ENCODE measurements at places on chromosomes 11 and 22. TPM values are rescaled to one million over a fixed set of nuclear protein-coding genes. Genes with fewer than 3 reads are reported as not detected.

RFPL2 gene
- total RNA-seq = 1.0 TPM

TSG101 gene
- 64.5 TPM for total RNA-seq

- DNase-seq = no peak
Measured at GRCh38 chr11:132982772-132983640, 549.3 kb downstream of the OPCML start.

DNA sequence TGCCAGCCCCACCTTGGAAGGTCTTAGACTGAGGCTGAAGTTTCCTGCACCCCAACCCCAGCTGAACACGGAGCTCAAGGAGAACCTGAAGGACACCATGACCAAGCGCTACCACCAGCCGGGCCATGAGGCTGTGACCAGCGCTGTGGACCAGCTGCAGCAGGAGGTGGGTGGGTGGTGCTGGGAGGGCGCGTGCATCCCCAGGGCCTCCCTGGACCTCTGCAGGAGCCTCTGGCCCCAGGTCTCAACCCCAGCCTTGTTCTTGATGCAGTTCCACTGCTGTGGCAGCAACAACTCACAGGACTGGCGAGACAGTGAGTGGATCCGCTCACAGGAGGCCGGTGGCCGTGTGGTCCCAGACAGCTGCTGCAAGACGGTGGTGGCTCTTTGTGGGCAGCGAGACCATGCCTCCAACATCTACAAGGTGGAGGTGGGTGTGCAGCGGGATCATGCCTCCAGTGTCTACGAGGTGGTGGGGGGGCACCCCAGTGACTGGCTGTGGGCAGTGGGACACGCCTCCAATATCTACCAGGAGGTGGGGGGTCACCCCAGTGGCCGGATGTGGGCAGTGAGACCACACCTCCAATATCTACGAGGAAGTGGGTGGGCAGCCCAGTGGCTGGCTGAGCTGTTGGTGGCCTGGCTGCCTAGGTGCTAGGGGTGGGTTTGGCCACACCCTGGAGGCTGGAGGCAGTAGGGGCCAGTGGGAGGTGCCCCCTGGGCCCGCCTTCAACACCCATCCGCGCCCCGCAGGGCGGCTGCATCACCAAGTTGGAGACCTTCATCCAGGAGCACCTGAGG, 4.6 kb downstream of the CD151 start:
- no peak for DNase-seq

- no peak for DNase-seq
Measured at GRCh38 chr11:134036492-134037045, 32.3 kb upstream of the JAM3 start.

DNA sequence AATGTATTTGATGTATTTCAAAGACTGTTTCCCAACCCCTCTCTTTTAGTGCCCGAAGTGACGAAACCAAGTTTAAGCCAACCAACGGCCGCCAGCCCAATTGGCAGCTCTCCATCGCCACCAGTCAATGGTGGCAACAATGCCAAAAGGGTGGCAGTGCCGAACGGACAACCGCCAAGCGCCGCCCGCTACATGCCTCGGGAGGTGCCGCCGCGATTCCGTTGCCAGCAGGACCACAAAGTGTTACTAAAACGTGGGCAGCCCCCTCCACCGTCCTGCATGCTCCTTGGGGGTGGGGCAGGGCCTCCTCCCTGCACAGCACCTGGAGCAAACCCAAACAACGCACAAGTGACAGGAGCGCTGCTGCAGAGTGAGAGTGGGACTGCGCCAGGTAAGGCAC, 84.1 kb downstream of the TNRC6B start:
- no peak for DNase-seq

Measured in progenitor cell of endocrine pancreas (in vitro differentiated cells).